ENCODE measurements at places on chromosomes 2 and 18.

DNA sequence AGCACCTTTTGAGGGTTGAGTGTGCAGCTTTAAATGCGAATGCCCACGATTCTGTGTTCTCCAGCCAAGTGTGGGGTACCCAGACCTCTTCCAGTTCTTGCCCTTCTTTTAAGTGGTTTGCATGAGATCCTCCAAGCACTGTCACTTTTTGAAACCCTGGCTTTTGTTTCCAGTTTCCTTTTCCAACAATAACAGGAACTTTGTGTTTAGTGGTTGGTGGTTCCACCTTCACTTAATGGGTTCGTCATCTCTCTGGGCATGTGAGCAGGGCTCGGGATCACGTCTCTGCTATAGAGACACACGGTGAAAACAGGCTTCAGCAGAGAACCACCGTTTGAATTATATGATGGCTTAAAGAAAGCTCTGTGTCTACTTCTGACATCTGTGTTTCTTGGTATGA is 197.6 kb downstream of the LDLRAD4 start:
- no peak for DNase-seq

GRCh38 chr2:240932001-240932723 is 26.0 kb downstream of the CROCC2 start:
- DNase-seq, result no peak

GRCh38 chr2:106057206-106057605 is 136.9 kb downstream of the UXS1 start:
- DNase-seq, result no peak

DNA sequence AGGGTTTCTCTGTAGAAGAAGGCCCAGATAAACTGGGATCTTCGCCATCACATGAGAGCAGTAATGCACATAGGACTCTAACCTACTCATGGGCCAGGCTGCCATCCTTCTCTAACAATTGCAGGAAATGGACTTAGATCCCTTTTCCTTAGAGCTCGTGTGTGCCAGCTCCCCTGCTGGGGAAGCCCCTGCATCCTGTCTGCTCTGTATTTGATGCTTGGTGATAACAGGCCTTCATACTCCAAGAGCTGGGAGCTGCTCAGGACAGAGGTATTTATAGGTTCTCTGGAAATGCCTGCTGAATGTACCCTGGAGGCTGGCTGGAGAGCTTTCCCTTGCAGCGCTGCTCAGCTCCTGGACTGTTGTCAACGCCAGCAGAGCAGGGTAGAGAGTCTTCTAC is 249.6 kb downstream of the MTX2 start:
- no peak for DNase-seq

DNA sequence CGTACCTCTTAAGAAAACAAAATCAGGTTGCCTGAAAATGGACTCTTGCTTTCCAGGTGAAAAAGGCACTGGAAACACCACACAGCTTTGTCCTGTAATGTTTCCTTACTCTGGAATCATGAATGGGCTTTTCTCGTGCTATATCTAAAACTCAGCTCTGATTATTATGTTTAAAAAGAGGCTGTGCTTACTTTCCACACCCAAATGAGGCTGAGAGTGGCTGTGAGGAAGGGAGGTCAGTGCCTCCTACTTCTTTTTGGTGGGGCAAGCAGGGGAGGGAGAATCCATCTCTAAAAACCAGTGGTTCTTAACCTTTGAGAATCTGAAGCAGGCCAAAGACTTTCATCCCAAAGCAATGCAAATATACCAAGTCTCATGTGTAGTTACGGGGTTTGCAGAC is 148.6 kb downstream of the FAM210A start:
- no peak for DNase-seq

- peak; percentile 20 for DNase-seq
Observed at GRCh38 chr2:1854729-1855547, 110.6 kb upstream of the PXDN start.

- DNase-seq, result no peak
Observed at GRCh38 chr2:29433128-29433527, 317.9 kb downstream of the CLIP4 start.

- DNase-seq, result peak; percentile 79
Observed at GRCh38 chr2:20378891-20379519, 28.4 kb upstream of the PUM2 start.

DNA sequence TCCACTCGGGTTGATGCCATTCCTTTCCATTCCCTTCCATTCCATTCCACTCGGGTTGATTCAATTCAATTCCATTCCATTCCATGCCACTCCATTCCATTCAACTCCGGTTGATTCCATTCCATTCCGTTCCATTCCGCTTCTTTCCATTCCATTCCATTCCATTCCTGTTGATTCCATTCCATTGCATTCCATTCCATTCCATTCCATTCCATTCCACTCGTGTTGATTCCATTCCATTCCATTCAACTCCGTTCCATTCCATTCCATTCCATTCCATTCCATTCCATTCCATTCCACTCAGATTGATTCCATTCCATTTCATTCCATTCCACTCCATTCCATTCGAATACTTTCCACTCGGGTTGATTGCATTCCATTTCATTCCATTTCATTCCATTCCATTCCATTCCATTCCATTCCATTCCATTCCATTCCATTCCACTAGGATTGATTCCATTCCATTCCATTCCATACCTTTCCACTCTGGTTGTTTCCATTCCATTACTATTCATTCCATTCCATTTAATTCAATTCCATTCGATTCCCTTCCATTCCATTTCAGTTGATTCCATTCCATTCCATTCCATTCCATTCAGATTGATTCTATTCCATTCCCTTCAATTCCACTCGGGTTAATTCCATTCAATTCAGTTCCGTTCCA is 1141.8 kb downstream of the RPIA start:
- DNase-seq, result no peak

GRCh38 chr18:41410006-41410405 is 545.0 kb upstream of the PIK3C3 start:
- no peak for DNase-seq

DNA sequence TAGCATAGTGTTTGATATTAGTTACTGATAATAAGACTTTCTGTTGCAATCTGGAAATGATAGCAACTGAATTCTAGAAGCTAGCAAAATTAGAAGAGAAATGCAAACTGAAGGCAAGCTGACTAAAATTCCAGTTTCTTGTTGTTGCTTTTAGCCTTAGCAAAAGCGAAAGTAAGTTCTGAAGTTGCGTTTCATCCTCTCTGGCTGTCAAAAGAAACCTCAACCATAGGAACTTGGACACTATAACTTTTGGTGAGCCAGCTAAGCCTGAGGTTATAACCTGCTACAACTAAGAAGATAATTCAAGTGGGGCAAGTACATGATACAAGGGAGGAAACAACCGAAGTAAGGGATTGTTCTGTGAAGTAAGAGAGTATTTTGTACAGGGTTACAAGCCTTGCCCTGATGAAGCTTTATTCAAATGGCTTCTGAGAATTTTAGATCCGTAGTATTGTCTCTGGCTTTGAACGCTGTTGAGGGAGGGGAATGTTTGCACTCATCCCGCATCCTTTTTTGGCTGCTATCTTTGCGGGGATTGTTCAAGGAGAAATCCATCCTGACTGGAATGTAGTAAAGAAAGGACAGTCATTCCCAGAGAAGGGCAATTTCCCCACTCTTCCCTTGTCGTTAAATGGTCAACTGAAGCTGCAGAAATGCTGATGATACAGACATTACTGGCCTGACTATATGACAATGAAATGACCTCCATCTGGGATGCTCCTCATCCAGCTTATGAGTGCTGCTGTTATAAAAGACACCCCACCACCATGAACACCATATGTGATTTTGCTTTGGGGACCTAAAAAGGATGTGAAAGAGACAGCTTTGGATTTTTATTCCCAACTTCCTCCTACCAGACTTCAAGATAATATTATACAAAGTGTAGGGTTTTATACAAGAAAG is 7.0 kb upstream of the TMX3 start:
- DNase-seq, result no peak

GRCh38 chr2:197851451-197851850 is 47.1 kb downstream of the PLCL1 start:
- DNase-seq, result peak; percentile 19

DNA sequence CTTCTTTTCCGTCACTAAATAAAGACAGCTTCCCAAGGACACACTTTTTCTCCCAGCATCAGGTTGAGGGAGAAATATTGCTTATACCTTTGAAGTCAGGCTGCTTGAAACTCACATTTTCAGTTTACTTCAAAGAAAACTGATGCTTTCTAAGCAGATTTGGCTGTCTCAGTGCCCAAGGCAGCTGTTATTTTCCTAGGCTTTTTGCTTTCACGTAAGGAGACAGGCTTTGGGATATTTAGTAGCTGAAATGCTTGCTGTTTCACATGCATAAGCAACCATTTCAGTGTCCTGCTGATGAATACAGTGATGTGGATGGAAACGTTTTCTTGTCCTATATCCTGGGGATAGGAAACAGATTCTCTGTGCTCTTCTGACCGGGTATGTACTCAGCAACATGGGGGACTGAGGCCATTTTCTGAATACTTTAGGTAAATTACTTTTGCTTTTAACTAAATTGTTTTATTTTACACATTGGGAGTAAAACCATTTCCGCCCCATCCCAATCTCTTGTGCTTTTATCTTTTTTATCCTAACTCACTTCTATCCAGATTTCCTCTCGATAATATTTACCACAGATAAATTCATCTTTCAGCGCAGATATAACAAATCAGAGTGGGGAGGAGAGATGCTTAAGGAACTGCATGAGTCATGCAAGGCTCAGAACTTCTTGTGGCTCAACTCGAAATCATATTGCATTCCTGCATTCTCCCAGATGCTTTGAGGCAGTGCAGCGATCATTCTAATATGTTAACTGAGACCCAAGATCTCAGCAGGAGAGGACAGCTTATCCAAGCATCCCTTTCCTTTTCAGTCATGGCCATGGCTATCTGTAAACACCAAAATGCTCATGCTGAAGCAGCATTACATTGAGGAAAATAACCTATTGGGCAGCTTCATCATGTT is 22.2 kb downstream of the GALR1 start:
- no peak for DNase-seq

DNA sequence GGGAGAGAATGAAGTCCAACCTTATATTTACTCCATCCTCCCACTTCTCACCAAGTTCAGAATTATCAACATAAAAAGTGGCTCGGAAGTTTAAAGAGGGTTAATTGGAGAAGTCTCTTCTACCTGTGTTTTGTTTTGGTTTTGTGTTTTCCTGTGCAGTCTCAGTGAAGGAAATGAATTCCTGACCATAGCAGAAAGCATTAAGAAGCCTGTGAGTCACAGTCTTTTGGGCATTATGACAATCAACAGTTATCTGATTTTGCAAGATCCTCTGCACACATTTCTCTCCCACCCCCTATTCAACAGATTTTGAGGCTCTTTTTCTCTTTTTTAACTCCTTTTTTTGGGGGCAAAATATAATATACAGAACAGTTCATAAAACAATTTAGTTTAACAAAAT is 8.6 kb upstream of the RPL37A start:
- DNase-seq, result no peak

- DNase-seq, result no peak
Observed at GRCh38 chr2:16654833-16655444, 10.7 kb downstream of the CYRIA start.

GRCh38 chr18:40210696-40211095 is 1744.3 kb upstream of the PIK3C3 start:
- DNase-seq, result no peak

DNA sequence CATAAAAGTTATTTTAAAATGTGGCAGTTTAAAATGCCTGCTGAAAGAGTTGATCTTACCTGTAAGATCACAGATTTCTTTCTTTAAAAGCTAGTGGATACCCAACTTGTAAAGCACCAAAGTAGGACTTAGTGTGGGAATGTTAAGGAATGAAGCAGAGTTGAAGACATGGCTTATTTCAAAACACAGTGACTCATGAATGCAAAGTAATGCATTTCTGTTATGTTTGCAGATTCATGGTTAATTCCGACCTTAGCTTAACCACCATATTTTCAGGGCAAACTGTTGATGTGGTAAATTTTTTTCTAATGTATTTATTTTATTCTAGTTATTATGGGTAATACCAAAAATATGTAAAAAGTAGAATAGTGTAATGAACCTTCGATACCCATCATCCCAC is 206.8 kb upstream of the FOSL2 start:
- DNase-seq, result no peak
